ENCODE measurements at places on chromosomes 2 and 18. TPM values are rescaled to one million over a fixed set of nuclear protein-coding genes. Genes with fewer than 3 reads are reported as not detected.

- DNase-seq: no peak
- no peak overlapping the region for H3K27ac ChIP-seq
- H3K4me3 ChIP-seq: no peak overlapping the region
- H3K4me1 ChIP-seq: no peaks in the 10 kb centered on the region
- H3K36me3 ChIP-seq: no peaks in the 10 kb centered on the region
- H3K27me3 ChIP-seq: no peaks in the 10 kb centered on the region
These were observed 80.9 kb upstream of the IGFBP5 start for GRCh38 chr2:216776066-216776850.

Gene TFCP2L1
- 90.3 TPM for total RNA-seq

DNA sequence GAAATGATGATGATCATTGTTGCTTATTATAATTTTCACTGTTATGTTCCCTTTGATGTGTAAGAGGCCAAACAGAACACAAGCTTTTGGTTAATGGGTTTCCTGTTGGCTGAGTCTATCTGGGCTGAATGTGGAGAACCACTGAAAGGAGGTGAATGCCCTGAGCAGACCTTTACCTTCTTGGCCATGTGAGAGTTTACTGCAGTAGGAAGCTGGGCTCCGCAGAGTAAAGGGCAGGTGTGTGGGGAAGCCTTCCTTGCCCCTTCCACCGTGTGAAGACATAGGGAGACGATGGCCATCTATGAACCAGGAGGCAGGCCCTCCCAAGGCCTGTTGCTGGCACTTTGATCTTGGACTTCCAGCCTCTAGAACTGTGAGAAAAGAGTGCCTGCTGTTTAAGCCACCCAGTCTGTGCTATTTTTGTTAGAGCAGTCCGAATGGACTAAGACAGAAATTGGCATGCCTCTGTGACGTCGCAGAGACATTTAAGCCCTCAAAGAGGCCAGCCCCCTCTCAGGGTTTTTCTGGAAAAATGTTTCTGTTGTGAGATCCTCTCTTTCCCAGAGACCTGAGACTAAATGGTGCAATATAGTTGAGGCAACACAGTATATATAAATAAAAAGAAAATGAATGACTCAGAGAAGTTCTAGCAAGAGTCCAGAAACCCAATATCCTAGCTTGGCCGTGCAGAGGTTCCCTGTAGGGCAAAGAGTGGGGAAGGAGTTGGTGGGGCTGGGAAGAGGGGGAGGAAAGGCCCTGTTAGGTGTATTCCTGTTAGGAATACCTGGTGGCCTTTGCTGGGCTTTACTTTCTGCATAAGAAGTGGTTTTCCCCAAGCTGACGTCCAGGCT is 121.9 kb upstream of the LGALSL start:
- H3K4me3 ChIP-seq: no peak overlapping the region
- H3K27me3 ChIP-seq: no peaks in the 10 kb centered on the region
- H3K27ac ChIP-seq: peak overlapping the region; percentile 89

- no peak for DNase-seq
- peak overlapping the region; percentile 74 for H3K27ac ChIP-seq
- H3K36me3 ChIP-seq: no peaks in the 10 kb centered on the region
- H3K4me3 ChIP-seq: peak overlapping the region; percentile 5
These were observed 65.0 kb downstream of the ATP8B1 start for GRCh38 chr18:57738078-57738477.

DNA sequence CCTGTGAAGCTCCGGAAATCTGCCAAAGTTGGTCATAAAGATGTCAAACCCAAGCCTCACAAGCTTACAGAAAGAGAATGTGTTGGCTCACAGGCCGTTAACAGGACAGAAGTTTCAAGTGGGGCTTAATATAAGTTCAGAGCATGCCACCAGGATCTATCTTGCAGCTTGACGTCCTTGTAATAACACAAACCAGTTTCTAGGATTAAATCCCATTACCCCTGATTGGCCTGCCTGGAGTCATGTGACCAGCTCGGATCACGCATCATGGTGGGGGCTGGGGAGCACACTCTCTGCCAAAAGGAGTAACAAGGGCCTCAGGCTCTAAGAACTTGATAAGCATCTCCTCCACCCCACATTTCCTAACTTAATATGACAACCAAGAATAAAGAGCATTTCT is 38.9 kb upstream of the SCG2 start:
- no peaks in the 10 kb centered on the region for H3K27me3 ChIP-seq
- no peak overlapping the region for H3K4me3 ChIP-seq
- H3K4me1 ChIP-seq: no peaks in the 10 kb centered on the region
- DNase-seq: no peak

DNA sequence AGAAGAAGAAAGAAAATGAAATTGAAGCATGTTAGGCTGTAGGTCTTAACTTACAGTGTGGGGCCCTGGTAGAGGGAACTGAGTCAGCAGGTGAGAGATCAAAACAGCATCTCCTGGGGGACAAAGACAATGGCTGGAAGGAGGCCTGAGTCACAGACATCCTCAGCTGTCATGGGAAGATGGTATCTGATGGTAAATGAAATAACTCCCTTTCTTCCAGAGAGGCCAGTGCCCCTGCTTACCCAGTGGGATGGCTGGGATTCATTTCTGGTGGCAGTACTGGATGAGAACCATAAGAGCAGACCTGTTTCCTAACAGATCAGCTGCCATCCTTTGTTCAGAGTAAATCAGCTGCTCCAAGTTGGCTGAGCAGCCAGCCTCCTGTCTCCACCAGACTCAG is 251.3 kb upstream of the EPAS1 start:
- DNase-seq: no peak
- no peak overlapping the region for H3K27ac ChIP-seq
- H3K4me3 ChIP-seq: no peak overlapping the region

Gene CD302
- 61.0 TPM for total RNA-seq

DNA sequence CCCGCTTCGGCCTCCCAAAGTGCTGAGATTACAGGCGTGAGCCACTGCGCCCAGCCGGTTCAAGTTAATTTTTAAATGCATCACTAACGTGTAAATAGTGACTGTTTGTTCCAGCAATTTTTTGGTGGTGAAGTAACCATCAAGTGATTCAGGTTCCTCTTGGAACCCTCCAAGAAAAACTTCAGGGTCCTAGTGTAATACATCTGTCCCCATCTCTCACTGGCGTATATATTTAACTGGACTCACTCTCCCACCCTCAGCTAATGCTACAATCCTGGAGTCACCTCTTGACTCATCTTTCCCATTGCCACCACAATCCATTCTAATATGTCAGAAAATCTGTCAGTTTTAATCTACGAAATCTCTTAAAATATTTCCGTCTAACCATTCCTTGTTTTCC is 10.3 kb downstream of the SULT1C4 start:
- no peak for DNase-seq
- H3K4me1 ChIP-seq: no peaks in the 10 kb centered on the region
- no peaks in the 10 kb centered on the region for H3K36me3 ChIP-seq
- H3K27ac ChIP-seq: no peak overlapping the region

DNA sequence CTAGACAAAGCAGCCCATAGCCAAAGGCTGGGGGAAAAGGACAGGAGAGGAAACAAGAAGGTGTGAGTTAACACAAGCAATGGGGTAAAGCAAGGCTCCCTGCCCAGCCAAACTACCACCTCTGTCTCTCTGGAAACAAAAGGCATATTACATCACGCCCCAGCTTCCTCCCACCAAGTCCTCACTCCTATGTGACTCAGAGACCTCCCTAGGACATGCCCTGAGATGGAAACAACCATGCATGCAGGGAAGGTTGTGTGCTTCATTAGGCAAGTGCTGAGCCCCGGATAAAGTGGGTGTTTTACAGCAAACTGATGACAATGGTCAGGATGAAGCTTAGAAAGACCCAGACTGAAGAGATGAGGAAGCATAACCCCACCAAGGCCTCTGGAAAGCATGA is 9.0 kb upstream of the ATRAID start:
- H3K27ac ChIP-seq: no peak overlapping the region
- H3K27me3 ChIP-seq: no peaks in the 10 kb centered on the region

DNA sequence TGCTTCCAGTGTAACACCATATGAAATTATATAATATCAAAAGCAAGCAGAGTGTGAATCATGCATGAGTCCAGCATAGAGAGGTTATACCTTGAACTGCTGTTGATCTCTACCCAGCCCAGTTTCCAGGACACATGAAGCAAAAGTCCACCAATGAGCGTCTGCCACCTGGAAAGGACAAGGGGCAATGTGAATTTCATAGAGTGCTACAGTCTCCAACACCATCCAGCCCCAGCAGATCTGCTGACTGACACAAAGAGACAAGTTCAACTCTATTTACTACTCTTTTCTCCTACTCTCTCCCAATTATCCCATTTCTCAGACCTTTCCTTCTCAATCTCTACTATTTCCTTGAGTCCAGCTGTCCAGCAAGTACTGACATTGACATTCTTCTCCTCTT is 31.8 kb upstream of the RIOK3 start:
- no peaks in the 10 kb centered on the region for H3K27me3 ChIP-seq
- H3K4me3 ChIP-seq: no peak overlapping the region
- DNase-seq: no peak
- no peaks in the 10 kb centered on the region for H3K36me3 ChIP-seq

DNA sequence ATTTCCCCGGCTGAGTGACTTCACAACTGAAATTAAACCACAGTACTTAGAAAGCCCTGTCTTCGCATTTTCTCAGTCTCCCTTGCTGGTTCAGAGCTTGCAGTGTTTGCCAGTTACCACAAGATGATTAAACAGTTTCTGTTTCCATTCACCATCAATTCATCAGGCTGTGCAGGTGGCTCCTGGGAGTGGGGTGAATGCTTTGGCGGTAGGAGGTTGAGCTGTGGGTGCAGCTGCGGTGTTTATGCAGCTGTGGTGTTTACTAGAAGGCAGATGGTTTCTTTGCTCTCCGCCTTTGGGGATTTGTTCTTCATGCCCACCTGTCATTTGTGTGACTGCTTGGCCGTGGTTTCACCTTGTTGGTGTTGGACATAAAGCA is 16.1 kb downstream of the ACOXL start:
- no peak overlapping the region for H3K27ac ChIP-seq
- no peaks in the 10 kb centered on the region for H3K4me1 ChIP-seq
- peaks cover 8% of the 10 kb centered on the region for H3K27me3 ChIP-seq
- H3K36me3 ChIP-seq: no peaks in the 10 kb centered on the region

DNA sequence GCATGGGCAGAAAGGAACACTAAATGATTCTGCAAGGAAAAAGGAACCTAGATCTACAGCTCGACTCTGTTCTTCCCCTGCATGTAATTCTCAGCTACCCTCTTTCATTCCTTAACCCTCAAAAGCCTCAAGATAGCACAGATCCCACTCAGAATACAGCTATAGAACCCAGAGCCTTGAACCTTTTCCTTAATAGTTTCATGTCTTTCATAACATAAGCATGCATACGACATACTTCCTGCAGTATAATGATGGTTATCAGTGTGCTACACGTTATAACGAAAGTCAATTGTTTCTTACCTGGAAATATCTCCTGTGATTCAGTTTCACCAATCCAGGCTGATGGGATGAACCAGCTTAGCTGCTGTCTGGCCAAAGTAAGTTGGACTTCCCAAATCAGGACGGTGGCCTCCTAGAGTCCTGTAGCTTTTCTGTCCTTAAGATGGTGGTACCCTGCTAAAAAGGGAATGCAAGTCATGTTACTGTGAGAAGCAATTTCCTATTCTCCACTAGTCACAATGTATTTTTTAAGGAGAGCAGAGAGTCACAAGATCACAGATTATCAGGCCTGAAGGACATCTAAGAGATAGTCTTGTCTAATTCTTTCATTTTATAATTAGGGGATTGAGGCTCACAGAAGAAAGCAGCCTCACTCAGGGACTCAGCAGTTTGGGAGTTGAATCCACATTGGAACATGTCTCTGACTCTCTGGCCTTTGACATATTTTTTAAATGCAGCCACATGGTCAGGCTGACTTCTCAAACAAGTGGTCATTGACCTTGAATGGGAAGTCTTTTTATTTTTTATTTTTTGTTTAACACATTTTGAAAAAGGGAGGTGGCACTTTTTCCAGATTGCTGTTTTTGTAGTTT is 41.8 kb downstream of the CYRIA start:
- no peak for DNase-seq
- H3K27me3 ChIP-seq: no peaks in the 10 kb centered on the region
- no peak overlapping the region for H3K4me3 ChIP-seq

DNA sequence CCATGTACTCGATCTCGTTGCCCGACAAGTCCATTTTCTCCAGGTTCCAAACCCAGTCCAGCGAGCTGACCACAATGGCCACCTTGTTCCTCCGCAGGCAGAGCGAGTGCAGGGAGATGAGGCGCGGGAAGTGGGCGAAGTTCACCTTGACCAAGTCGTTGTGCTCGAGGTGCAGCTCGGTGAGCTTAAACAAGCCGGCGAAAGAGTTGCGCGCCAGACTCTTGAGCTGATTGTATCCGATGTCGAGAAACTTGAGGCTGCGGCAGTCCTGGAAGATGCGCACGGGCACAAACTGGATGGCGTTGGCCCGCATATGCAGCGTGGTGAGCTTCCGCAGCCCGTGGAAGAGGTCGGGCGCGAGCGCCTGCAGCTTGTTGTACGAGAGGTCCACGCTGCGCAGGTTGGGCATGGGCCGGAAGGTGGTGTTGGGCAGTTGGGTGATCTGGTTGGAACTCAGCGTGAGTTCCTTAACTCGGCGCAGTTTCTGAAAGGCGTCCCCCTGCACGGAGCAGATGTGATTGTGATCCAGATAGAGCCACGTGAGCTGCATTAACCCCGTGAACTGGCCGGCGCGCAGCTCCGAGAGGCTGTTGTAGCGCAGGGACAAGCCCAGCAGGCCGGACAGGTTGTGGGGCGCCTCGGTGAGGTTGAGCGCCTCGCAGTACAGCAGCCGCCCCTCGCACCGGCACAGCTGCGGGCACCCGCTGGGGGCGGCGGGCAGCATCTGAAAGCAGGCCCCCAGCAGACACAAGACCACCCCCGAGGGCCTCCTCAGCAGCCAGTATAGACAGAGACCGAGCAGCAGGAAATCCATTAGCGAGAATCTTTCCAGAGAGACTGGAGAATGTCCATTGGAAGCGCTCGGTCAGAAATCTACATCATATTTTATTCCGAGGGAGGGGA is 1.3 kb downstream of the LRRTM1 start:
- peak overlapping the region; percentile 63 for H3K4me3 ChIP-seq
- no peaks in the 10 kb centered on the region for H3K4me1 ChIP-seq
- no peak for DNase-seq
- no peak overlapping the region for H3K27ac ChIP-seq
- H3K36me3 ChIP-seq: no peaks in the 10 kb centered on the region

Gene SERPINB4
- total RNA-seq: not detected

Gene CABYR
- 5.9 TPM for total RNA-seq

Gene MYO1B
- total RNA-seq: 73.9 TPM

Measured in breast epithelium (tissue), 4 donors.